ENCODE measurements at places on chromosomes 1 and 21.

DNA sequence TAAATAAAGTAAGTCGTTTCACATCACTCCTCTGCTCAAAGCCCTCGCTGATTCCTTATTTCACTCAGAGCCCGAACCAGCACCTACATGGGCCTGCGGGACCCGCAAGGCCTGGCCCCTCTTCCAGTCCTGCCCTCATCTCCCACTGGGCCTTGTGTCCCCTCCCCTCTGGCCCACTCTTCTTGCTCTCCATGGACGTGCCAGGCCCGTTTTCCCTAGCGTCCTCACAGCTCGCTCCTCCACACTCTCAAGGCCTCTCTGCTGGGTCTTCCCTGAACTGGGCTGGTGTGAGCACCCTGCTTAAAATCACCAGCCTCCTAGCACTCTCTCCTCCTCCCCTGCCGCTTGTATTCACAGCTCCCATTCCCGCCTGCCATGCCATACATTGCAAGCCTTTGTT is 237.9 kb downstream of the FOXD2 start:
- no peak for DNase-seq

DNA sequence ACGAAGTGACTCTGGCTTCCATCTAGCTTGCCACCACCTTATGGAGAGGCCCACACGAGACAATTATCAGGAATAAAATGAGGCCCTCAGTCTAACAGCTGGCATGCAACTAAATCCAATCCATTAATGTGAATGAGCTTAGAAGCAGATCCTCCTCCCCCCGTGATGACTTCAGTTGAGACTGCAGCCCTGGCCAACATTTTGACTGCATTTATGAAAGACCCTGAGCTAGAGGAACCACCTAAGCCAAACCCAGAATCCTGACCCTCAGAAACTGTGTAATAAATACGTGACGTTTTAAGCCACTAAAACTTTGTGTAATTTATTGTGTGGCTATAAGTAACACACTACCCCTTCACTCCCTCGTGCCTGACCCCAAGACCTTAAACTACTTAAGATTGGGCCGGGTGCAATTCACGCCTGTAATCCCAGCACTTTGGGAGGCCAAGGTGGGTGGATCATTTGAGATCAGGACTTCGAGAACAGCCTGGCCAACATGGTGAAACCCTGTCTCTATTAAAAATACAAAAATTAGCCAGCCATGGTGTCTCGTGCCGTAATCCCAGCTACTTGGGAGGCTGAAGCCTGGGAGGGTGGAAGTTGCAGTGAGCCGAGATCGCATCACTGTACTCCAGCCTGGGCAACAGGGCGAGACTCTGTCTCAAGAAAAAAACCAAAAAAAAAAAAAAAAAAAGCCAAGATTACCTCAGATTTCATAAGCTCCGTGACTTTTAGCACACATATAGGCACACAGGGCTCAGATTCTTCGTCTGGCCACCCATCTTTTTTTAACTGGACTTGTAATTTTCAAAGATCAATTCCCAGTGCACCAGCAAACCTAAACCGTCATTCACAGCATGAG is 72.5 kb downstream of the ENAH start:
- no peak for DNase-seq

DNA sequence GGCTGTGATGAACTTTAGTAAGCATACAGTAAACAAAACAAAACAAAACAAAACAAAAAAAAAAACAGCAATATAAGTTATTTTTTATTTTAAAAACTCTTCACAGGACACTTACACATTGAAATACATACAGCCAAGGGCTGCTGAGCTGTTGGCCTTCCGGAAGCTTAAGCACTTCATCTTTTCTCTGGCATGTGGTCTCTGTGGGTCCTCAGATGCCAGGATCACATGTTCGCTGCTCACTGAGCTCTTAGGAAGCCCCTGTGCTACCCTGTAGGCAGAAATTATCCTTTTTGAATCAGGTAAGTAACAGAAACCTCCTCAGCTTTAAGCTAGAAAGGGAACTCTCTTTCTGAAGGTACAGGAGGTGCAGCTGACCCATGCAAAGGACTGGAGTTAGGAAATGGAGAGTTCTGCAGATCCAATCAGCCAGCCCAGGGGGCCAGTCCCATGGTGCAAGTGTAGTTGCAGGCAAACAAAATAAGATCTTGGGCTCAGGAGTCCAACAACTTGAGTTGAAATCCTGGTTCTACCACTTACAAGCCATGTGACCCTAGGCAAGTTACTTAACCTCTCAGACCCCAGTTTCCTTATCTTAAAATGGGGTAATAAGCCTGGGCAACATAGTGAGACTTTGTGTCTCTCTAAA is 22.4 kb upstream of the MED18 start:
- no peak for DNase-seq

DNA sequence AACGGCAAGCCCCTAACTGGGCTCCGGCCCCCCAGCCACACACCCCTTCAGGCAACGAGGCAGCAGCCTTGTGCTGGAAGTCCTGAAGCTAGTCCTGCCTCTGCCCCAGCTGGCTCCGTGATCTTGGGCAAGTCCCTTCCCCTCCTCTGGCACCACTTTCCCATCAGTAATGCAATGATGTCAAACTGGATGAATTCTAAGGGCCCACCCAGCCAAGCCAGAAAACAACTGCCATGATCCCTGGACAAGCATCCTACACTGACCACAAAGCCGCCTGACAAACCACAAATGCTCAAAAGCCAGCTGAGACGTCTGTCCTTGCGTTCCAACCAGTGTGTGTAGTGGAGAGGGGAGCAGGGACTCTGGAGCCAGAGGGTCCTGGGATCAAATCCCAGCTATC is 26.8 kb downstream of the IFFO2 start:
- no peak for DNase-seq

DNA sequence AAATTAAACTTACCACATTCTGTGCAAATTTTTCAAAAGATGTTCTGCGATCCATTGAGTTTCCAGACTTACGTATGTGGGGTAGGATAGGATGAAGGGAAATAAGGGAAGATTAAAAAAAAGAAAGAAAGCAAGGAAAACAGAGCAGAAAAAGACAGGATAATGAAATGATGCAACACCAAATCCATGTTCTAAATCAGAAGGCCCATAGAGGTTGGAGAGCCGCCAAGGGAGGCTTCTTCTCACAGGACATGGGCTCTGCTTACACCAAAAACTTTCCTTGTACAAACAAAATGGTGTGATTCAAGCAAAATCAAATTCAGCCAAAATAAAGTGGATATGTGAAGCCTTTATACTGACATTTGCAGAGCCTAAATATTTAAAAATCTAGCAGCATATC is 189.5 kb upstream of the GREM2 start:
- DNase-seq, result no peak

- DNase-seq, result no peak
Observed at GRCh38 chr1:40379785-40380452, 6.4 kb downstream of the SMAP2 start.

DNA sequence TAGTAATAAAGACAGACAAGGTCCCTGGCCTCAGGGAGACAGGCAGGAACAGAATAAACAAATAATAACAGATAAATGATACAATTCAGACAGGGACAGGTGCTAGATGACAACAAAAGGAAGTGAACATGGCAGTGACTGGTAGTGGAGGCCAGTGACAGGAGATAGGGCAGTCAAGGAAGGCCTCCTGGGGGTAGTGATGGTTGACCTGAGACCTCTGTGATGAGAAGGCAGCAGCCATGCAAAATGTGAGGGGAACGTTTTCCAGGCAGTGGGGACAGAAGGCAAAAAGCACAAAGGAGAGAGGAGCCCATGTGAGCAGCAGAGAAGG is 18.5 kb downstream of the OPTC start:
- DNase-seq, result no peak

DNA sequence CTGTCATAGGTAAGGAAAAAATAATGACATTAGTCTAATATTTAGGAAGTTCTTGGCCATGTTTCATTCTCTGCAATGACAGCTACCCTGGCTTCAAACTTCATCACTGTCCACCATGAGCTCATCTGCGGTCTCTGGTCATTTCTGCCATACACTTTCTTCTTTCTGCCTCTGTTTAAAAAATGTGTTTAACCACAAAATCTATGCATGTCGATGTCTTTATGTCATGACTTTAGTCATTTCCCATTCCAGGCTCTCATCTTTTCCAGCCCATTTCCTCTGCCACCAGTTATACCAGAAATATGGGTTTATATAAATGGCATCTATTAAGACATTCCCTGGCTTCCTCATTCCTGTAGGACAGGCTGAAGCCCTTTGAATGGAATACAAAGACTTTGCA is 68.5 kb upstream of the DUSP10 start:
- DNase-seq, result no peak

- DNase-seq, result no peak
Observed at GRCh38 chr1:215911406-215911968, 344.4 kb downstream of the KCTD3 start.

- DNase-seq, result no peak
Observed at GRCh38 chr1:171115280-171115897, 24.7 kb downstream of the FMO3 start.

Measured in nucleus accumbens (tissue), 56 donors.